Activated naive CD8-positive, alpha-beta T cell treated with anti-CD3 and anti-CD28 coated beads, Interleukin-2, amount 50 U/mL, for 24 hours (primary cell): ENCODE measurements at places on chromosomes 6 and 20.

GRCh38 chr20:24485981-24486380, 16.6 kb downstream of the SYNDIG1 start:
- DNase-seq = no peak

- DNase-seq = no peak
Measured at GRCh38 chr6:142757852-142758628, 186.9 kb downstream of the HIVEP2 start.

- no peak for DNase-seq
Measured at GRCh38 chr20:14406495-14406894, 69.1 kb upstream of the FLRT3 start.

- peak; percentile 90 for DNase-seq
Measured at GRCh38 chr6:36123270-36124139, 6.8 kb upstream of the MAPK13 start.

GRCh38 chr6:138491017-138491416, 8.3 kb downstream of the NHSL1 start:
- DNase-seq = no peak

DNA sequence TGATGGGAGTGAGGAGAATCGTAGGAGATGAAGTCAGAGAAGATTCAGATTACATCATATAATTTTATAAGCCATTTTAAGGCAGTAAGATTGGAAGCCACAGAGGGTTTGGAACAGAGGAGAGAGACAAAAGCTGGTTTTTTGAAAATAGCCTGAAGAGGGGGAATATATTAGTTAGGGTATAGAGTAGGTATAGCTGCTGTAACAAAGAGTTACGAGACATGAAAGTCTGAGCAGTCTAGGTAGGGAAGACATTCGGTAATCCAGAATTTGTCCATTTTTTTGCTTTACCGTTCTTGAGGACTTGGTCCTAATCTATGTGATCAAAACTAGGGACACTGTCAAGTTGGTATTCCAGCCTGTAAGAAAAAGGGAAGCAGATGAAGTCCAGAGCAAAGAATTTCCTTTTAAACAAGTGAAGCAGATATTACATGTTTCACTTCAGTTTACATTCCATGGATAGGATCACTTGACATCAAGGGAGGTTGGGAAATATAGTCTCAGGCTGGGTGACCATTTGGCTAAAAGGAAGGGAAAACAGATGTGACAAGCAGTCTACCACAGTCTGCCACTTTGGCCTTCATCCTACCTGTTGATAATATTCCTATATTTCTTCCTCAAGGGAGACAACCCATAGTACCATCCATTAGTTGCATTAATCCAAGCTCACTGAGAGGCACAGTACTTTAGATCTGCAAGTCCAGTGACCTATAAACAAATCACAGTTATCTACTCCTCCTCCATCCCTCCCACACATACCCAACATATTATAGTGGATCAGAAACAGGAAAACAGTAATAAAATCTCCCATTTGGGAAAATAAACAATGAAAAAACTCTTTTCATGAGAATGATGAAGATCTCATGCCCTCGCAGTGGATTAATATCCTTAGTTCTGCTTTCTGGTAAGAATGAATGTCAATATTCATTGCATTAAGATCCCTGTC, 10.2 kb downstream of the FAM135A start:
- no peak for DNase-seq

DNA sequence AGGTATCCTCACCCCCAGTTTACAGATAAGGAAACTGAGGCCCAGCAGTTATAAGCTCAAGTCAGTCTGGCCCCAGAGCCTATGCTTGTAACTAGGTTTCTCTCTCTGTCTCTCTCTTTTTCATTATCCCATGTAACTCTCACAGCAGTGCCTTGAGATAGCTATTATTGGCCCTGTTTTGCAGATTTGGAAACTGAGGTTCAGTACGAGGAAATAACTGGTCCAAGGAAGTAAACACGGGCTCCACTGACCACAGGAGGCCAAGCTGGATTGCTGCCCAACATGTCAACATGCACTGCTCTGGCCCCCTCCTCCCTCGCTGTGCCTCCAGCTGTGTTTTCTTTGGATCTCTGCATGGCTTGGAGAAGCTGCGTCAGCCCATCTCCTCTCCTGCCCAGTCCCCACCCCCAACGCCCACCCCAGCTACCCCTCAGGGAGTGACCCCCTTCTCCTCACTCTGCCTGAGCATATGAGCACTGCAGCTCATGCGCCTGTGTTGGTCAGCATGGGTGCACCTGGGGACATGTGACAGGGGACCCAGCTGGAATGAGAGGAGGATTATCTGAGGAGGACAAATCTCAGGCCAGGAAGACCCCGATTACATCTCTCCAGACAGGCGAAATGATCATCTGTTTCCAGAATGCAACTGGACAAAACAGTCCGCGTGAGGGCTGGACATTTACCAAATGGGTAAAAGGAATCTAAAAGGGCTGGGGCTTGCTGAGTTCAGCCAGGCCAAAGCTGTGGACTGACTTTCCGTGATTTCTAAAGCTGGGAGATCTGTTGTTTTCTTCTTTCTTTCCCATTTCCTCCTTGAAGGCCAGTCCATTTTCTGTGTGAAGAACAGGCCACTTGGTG, 7.8 kb upstream of the PLTP start:
- no peak for DNase-seq

DNA sequence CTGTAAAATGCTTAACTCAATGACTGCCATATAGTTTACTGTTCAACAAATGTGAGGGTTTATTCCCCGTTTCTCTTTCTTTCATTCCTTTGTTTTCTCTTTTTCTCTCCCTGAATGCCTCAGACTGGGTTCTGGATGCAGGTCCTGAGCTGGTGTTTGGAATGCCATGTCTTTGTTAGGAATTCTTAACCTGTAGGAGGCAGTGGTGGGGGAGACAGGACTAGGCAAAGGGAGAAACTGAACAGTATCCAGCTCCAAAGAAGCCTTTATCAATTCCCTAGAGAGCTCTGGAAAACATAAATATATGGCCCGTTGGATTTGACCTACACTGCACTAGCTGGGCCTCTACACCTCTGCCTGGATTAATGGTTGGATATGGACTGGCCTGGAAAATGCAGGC, 621.2 kb upstream of the SLC35B3 start:
- no peak for DNase-seq

- no peak for DNase-seq
Measured at GRCh38 chr6:29953001-29953441, 10.7 kb downstream of the HLA-A start.

DNA sequence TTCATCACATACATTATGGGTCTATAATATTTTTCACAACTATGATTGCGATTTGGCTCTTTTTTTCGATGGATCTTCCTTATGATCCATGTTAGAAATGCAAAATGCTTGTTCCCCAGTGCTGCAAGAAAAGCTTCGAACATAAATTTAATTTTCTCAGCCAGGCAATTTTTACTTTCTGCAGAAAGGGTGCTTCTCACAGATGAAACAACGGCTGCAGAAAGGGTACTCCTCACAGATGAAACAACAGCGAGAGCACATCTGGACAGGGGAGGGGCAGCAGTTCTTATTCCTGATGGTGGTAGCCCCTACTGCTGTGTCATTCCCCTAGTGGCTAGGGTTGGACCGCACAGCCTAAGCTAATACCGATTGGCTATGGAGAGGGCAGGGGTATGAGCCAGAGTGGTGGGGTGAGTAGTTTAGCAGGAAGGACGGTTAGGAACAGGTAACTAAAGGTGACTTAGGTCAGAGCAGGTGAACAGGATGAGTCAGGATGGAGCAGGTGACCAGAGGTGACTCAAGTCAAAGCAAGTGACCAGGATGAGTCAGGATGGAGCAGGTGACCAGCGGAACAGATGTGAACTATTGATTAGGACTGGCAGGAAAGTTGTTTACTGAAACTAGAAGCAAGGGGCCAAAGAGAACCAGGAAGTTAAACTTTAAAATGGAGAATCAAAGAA, 13.4 kb upstream of the TREML4 start:
- no peak for DNase-seq

DNA sequence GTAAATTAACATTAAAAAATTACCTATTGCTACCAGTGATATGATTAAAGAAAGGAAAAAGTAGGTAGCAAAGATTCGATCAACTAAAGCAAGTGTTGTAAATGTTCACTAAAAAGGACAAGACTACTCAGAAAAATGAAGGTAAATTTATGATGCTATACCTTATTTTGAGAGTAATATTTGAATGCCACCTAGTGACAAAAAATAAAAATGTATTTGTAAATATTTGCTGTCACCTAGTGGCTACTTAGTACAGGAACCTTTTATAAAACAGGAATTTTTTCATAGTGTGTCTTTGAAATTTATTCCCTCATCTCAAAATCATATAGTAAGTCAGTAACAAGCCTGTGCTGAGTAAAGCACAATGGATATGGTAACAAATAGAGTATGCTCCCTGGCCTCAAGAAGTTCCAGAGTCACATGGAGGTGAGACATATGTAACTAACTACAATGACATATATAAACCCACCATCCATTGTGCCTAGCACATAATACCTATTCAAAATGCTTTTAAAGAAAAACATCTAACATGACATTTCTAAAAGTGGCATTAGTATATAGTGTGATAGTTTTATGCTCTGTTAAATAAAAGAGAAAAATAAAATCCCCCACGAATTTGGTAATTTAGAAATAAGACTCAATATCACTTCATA, 193.1 kb upstream of the SIM1 start:
- DNase-seq = no peak

GRCh38 chr6:166712286-166713228, 85.5 kb upstream of the RPS6KA2 start:
- DNase-seq = no peak

- DNase-seq = peak; percentile 4
Measured at GRCh38 chr6:141562186-141562811, 570.4 kb upstream of the GJE1 start.

DNA sequence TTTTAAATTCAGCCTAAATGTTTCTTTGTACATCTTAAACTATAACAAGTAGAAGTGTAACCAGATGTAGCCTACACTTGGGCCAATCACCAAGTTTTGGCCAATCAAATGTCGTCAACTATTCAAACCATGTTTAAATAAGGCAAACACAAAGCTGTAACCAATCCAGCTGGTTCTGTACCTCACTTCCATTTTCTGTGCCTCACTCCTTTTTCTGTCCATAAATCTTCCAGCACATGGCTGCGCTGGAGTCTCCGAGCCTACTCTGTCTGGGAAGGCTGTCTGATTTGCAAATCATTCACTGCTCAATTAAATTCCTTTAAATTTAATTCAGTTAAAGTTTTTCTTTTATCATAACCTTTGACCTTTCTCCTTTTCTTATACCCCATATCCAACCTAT, 7.7 kb upstream of the AHI1 start:
- no peak for DNase-seq

- DNase-seq = no peak
Measured at GRCh38 chr6:164099269-164099865, 684.8 kb downstream of the QKI start.

DNA sequence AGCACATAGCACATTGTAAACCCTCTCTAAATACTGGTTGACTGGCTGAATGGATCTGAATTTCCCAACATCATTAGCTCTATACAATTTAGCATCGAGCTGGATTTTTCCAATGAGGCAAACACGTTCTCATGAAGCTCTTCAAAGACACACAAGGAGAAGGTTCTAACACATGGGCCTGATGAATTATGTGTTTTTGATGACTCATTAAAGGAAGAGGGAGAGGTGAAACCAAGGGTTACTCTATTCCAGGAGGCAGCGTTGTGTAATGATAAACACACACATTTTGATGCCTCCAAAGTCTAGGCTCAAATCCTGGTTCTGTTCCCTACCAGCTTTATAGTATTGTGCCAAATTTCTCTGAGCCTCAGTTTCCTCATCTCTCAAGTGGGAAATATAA, 84.3 kb downstream of the PFDN4 start:
- DNase-seq = no peak
